Posterior cingulate gyrus (tissue), 11 donors: ENCODE measurements at places on chromosomes 2 and 18.

- DNase-seq = no peak
These were observed 14.8 kb upstream of the MLPH start for GRCh38 chr2:237472187-237472712.

DNA sequence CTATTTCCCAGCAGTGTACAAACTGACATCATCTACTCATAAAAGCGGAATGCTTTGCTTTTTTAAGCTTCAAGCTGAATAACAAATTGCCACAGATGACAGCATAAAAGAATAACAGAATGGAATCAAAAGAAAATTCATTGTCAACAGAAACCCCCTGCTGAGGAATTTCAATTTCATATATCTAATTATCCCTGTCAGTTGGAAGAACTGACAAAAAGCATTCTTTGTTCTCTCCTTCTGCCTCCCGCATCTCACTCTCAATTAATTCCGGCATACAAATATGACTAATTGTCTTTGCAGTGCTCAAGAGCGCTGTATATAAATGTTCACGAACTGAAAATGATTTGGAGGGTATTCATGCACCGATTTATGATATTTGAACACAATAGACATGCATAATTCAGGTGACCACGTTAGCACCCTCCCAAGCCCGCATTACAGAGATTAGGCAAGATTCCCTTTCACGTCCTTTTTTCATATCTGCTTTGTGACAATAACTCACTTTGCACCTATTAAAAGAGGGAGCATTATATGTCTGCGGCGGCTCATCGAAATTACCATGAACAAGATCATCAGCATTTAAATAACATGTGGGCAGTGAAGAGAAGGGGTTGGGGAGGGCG lies 277.7 kb upstream of the SALL3 start:
- DNase-seq = no peak

GRCh38 chr2:102765061-102765460 lies 3.2 kb downstream of the TMEM182 start:
- DNase-seq = no peak

DNA sequence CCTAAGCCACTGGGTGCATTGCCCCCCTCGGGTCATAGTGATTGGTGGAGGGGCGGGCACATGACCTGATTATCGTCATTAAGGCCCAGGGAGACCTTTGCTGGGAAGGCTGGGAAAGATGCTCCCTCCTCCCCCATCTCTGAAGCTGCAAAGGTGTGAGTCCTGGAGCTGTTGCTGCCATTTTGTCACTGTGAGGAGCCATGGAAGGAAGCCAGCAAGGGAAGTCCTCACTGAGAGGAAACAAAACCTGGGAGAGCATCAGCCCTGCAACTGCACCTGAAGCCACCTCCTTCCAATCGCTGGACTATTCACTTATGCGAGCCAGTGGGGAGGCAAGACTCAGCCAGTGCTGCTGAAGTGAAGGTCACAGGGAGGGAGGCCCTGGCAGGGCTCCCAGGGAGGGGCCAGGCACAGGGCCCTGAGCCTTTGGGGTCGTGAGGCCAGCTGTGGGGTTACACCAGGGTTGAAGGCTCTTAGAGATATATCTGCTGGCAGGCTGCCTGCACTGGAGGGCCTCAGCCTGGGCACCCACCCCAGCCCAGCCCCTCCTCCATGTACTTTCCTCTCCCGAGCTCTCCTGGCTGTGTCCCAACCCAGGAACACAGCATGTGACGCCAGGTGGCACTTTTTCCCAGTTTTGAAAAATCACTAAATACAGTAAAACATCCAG lies 10.7 kb upstream of the FAHD2A start:
- DNase-seq = no peak

- no peak for DNase-seq
These were observed 9.6 kb downstream of the ANTXR1 start for GRCh38 chr2:69022548-69022947.

- no peak for DNase-seq
These were observed 19.9 kb upstream of the SP3 start for GRCh38 chr2:173984866-173985604.

GRCh38 chr2:190554357-190555006 lies 20.0 kb upstream of the NEMP2 start:
- DNase-seq = no peak

- DNase-seq = no peak
These were observed 3.5 kb downstream of the FEV start for GRCh38 chr2:218981390-218981880.
